Activated CD4-positive, alpha-beta T cell treated with anti-CD3 and anti-CD28 coated beads, Interleukin-2, amount 10 ng/mL, durations not matched to agents 24 days and 14 days (primary cell): ENCODE measurements at places on chromosomes 3 and 15. TPM values are rescaled to one million over a fixed set of nuclear protein-coding genes. Genes with fewer than 3 reads are reported as not detected.

Gene EPHA3
- not detected in 2 replicates for total RNA-seq

Gene EBLN2
- total RNA-seq = 7.2 and 7.8 TPM in 2 replicates

Gene ALDH1A2
- 0.37 and 0.57 TPM in 2 replicates for total RNA-seq

Gene BFSP2
- total RNA-seq = not detected in 2 replicates

Gene EFCAB12
- 0.40 and 0.63 TPM in 2 replicates for total RNA-seq

Gene TMEM202
- not detected in 2 replicates for total RNA-seq

Gene GUCA1C
- not detected in 2 replicates for total RNA-seq

Gene ITPR1
- total RNA-seq = 84.5 and 85.2 TPM in 2 replicates

Gene SLC51A
- not detected in 2 replicates for total RNA-seq

Gene CPN2
- not detected in 2 replicates for total RNA-seq

Gene SERPINI2
- not detected in 2 replicates for total RNA-seq

Gene TUBGCP5
- 23.1 and 26.3 TPM in 2 replicates for total RNA-seq

Gene TMEM108
- total RNA-seq = not detected in 2 replicates

Gene MESP2
- total RNA-seq = 0.24 TPM in 1 of 2 replicates, not detected in the other
